A549 treated with CORT108297 at 1 μM for 4 hours (cell line): ENCODE measurements at places on chromosomes 16 and 17. TPM values are rescaled to one million over a fixed set of nuclear protein-coding genes. Genes with fewer than 3 reads are reported as not detected.

MYO15B gene
- 35.6 to 63.8 TPM (median 60.1 TPM) in 5 replicates for total RNA-seq

HIGD1B gene
- total RNA-seq = not detected in 5 replicates

KRT28 gene
- total RNA-seq = not detected in 5 replicates

GAS2L2 gene
- 0.06 to 0.15 TPM (median 0.09 TPM) in 5 replicates for total RNA-seq

CDC42EP4 gene
- 59.6 to 77.9 TPM (median 74.8 TPM) in 5 replicates for total RNA-seq

ABI3 gene
- not detected in 5 replicates for total RNA-seq

GPRC5B gene
- 26.3 to 33.2 TPM (median 28.3 TPM) in 5 replicates for total RNA-seq

HMOX2 gene
- total RNA-seq = 54.2 to 61.9 TPM (median 58.0 TPM) in 5 replicates
